ENCODE measurements at places on chromosomes 5 and 9.

DNA sequence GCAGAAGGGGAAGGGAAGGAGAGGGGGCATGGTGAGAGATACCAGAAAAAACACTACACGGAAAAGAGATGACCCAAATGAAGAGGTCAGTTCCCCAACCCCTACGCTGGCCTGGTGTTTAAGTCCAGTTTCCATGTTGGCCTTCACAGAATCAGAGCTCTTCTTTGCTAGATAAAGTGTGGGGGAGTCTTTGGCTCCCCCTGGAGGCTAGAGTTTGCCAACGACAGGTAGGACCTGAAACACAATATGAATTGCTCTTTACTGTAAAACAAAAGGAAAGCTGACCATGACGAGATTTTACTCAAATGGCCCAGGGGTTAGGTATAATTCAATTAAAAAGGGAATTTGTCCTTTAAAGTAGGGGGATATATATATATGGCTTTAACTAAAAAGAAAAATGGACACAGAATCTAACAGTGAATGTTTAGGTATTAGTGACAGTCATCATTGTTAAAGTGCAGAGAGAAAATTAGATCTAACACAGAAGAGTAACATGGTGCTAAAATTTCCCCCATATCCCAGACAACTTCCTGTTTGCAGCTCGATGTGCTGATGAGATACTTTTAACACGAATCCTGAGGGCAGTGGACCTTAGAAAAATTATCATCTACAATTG lies 92.0 kb downstream of the SV2C start:
- DNase-seq = peak; percentile 80

- DNase-seq = peak; percentile 64
These were observed 57.9 kb downstream of the MEF2C start for GRCh38 chr5:88824892-88825583.

DNA sequence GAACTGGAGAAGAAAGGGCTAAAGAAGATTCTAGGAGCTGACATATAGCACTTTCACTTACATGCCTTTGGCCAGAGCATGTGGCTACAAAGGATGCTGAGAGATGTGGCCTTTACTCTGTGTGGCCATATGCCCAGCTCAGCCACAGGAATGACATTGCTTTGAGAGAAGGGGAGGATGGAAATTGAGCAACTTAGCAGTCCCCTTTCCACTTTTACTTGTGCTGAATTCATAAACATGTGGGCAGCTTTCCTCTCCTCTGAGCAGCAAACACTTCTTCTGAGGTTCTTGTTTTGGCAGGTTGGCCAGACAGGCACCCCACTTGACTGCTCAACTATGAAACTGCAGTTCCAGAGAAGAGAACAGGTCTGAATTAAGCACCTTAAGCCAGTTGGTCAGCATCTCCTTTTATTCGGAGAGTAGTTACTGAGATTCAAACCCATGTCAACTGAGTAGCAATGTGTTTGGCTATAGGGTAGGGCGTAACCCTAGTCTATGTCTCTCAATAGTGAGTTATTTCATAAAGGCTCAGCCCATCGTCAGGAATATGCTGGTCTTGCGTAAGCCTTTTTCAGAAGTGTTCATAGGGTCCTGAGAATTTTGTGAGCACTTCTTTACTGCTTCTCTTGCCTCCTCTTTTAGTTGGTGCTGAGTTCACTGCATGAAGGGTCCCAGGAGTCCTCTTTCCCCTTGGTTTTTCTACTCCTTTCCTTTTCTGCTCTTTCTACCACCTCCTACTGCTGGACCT lies 134.5 kb downstream of the PALM2AKAP2 start:
- no peak for DNase-seq

GRCh38 chr5:107456281-107456715 lies 214.4 kb downstream of the EFNA5 start:
- DNase-seq = no peak

GRCh38 chr5:124894541-124894940 lies 148.1 kb upstream of the ZNF608 start:
- no peak for DNase-seq

DNA sequence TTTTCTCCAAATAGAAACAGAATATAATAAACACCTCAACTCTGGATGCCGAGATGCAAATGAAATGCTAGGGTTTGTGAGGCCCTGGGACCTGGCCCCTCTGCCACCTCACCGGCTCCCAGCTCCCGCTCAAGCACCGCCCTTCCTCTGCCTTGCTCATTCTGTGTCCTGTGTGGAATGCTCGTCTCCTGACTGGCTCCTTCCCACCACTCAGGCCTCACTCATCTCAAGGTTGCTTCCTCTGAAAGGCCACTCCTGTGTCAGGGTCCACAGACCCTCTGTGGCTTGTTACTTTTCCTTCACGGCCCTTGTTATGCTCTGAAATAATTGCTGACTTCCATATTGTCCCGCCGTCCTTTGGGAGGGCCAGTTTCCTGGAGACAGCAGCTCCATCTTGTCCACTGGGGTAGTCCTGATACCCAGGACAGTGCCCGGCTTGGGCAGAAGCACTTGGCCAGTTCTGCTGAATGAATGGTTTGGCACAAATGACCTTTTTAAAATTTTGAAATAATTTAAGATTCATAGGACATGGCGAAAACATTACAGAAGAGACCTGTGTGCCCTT lies 15.4 kb downstream of the RNF44 start:
- no peak for DNase-seq

DNA sequence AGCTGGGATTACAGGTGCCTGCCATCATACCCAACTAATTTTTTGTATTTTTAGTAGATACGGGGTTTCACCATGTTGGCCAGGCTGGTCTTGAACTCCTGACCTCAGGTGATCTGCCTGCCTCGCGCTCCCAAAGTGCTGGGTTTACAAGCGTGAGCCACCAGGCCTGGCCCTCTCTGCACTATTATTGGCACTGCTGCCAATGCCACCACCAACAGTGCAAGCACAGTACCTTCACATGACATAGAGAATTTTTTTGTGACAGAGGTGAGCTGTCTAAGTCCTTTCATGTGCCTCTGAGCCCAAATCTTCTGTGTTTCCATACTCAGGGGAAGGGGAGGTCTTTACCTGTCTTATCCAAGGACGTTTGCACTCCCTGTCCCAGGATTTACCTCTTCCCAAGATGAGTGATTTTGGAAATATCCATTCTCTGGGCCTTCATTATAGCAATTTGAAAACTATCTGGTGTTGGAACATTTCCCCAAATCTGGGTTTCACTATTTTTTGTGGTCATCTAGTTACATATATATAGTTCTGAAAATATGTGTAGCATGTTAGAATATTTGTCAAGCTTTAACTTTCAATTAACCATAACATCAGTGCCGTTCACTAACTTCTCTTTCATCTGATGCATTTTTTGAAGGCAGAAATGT lies 5.4 kb upstream of the CD180 start:
- no peak for DNase-seq

GRCh38 chr9:87599901-87600610 lies 102.4 kb downstream of the DAPK1 start:
- DNase-seq = no peak

GRCh38 chr9:113879911-113880310 lies 3.8 kb downstream of the ZNF618 start:
- DNase-seq = no peak

DNA sequence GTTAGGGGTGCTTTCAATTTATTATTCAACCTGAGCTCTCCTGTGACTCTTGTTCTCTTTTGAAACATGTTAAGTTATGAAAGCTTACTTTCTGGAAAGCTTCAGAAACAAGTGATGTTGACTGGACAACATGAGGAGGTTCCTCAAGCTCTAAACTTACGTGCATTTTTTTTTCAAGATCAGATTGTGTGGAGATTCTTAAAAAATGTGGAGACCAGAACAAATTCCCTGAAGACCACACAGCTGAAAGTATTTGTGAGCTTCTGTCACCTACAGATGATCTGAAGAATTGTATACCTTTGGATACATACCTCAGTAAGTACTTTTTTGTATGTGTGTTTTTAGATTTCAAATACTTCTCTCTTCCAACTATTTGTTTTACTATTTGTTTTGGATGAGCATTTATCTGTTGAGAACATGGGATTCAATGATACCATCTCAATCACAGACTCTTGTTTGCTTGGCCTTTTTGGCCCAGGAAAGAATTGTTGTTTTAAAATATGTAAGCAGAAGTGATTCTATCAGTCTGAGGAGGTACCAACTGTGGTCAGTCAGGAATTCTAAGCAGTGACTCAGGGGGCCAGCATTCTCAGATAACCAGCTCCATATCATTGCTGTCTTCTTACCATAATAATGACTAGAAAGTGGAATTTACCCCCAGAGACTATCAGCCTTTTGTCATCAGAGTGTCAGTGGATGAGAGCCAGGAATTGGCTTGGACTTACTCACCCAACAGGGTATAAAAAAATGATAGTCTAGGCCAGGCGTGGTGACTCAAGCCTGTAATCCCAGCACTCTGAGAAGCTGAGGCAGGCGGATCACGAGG lies 34.4 kb upstream of the GLIPR2 start:
- peak; percentile 40 for DNase-seq

DNA sequence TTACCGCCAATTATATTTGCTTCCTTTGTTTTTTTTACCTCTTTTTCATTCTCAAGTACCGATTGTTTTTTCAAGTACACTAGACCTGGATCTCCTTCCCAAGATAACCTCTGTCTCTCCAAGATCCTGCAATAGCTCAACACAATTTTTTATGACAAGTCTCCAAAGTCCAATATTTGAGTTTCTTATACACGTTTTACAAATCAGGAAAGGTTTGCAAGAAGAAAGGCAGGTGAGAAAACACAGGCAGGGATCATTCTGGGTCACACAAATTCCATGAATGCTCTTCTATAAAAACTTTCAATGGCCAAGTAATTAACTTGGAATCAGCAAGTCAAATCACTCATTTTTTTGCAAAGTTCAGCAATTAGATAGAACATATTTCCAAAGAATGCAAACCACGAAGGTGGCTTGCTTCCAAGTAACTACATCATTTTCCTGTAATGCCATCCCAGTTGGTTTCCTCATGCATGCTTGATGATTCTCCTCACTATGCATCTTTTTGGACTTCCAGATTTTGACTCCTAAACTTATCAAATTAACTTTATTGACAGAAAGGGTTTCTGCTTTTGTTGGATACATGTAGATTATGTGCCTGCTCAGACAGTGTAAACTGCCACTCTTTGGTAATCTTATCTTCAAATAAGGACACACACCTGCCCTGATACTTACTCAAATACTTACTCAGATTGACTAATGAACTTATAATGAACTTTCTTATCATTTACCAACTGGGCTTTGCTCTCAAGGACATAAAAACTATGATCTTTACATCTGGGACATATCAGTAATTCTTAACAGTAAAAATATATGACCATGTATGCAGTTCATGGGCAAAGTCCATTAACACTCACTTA lies 24.7 kb upstream of the IFNE start:
- DNase-seq = no peak

DNA sequence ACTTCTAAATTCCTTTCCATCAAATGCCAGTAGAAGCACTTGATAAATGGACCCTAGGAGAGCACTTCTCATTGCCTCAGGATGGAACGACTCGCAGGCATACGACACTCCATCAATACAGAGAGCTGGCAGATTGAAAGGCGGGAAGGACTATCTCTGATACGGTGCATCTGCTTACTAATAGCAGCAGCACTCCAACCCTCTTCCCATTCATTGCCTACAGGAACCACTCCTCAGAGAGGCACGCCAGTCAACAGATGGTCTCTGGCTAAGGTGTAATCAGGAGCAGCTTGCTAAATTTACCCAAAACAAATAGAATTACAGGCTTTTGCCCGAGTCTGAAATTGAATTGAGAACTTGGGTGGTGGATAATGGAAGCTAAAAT lies 168.1 kb downstream of the EFNA5 start:
- no peak for DNase-seq

DNA sequence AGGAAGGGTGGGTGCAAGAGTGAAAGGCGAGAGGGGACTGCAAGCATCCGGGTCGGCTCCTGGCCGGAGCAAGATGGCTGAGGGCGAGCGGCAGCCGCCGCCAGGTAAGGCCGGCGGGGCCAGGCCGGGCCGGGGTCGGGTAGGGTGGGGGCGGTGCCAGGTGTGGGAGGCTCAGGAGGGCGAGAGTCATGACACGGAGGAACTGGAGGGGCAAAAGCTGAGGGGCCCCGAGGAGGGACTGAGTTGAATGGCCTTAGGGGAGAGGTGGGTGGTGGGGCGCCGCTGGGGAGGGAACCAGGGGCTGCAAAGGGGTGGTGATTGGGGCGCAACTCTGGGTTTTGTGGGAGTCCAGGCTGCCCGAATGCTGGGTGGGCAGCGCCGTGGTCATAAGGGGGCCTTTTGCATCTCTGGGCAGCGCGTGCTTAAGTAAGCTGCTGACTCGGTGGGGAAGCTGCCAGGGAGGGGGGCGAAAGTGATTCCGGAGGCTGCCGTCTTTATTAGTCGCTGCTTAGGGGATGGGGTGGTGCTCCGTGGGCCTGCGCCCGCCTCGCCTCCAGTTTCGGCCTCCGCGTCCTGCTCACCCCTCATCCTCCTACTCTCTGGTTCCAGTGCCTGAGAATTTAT lies 425 bp downstream of the PTPA start:
- DNase-seq = peak; percentile 51

DNA sequence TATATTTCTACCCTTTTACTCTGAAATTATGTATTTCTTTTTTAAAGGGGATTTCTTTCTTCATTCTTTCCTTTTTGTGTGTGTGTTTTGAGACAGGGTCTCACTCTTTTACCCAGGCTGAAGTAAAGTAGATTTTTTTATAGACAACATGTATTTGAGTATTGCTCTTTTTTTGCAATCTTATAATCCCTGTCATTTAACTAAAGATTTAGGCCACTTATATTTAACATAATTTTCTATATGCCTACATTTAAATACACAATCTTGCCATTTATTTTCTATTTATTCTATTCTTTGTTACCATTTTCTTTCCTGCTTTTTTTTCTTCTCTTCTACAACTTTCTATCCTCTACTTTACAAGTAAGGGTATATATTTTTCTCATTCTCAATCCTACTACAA lies 416.0 kb upstream of the IRX2 start:
- no peak for DNase-seq

All from OCI-M1 (cell line).